ENCODE measurements at places on chromosomes 13 and 19.

DNA sequence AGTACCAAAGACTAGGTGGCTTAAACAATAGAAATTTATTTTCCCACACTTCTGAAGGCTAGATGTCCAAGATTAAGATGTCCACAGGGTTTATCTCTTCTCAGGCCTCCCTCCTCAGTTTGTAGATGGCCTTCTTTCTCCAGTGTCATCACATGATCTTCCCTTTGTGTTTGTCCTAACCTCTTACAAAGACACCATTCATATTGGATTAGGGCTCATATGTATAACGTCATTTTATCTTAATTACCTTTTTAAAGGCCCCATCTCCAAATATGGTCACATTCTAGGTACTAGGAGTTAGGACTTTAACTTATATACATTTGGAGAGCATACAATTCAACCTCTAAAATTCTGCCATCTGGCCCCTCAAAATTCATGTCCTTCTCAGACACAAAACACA, 34.3 kb downstream of the N4BP2L2 start:
- DNase-seq, result no peak

DNA sequence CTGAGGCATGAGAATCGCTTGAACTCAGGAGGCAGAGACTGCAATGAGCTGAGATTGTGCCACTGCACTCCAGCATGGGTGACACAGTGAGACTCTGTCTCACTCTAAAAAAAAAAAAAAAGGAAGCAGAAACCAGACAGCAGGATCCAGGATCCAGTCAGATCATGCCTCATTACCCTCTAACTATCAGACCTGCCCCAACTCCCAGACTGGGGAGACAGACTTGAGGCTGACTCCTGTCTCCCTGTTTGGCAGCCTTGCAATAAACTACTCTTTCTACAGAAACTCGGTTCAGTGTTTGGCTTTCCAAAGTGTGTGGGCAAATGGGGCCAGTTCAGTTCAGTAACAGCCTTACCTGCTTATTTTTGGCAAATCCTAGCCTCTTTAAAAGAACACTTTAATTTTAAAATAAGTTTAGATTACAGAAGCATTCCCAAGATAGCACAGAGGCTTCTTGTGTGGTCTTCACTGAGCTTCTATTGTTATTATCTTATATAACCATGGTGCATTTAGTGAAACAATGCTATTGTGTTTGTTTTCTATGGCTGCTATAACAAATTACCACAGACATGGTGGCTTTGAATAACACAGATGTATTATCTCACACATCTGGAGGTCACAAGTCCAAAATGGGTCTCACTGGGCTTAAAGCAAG, 18.5 kb downstream of the RASL11A start:
- no peak for DNase-seq

GRCh38 chr13:44464471-44464870, 90.8 kb downstream of the SERP2 start:
- no peak for DNase-seq

GRCh38 chr19:32828643-32829344, 40.8 kb downstream of the SLC7A9 start:
- no peak for DNase-seq

GRCh38 chr19:4633140-4633967, 6.0 kb upstream of the TNFAIP8L1 start:
- DNase-seq, result no peak

DNA sequence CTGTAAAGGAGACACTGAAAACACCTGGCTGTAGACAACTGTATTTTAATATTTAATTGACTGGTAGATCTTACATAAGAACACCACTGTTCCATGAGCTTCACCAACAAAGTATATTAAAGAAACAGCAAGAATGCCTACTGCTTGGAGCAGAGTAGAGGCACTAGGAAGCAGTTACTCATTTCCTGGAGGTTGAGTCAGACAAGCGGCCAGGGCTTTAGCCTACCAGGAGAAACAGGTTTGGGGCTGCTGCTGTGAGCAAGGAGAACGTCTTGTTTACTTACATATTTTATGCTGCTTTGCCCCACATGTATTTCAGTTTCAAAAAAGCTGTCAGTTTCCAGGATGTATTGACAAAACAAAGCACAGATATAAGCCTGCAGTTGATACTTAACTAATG, 33.4 kb downstream of the ALG5 start:
- no peak for DNase-seq

GRCh38 chr19:33449799-33450198, 71.8 kb downstream of the PEPD start:
- DNase-seq, result no peak

DNA sequence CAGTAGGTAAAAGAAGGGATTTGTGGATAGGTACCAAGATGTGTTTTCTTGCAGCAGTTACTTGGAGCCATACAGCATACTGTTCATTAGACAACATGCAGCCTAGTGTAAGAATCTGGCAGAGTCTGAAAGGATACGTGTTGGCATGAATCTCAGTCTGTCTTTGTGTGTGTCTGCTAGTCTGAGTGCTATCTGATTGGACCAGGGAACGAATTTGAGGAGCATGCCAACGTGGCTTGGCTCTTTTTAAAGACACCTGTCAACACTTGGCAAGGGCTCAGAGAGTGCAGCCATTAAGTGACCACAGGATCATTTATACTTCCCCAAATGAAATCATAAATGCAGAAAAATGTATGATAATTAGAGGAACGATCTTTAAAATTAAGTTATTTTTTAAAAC, 27.6 kb upstream of the ATXN8OS start:
- no peak for DNase-seq

DNA sequence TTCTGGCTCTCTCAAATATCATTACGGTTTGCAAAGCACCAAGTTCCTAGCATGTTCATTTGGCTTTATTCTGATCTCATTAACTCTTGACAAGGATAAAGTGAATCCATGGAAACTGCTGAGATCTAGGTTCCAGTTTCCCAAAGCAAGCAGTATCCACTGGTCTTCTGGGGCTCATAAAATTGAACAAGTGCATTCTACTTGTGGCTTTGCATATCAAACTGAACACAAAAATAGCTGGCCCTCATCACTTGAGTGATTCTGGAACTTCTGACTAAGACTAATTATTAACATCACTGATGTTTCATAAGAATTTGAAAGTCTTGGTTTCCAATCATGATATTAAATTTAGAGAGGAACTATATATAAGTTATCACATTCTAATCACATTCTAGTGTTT, 6.3 kb upstream of the KCTD12 start:
- DNase-seq, result no peak

DNA sequence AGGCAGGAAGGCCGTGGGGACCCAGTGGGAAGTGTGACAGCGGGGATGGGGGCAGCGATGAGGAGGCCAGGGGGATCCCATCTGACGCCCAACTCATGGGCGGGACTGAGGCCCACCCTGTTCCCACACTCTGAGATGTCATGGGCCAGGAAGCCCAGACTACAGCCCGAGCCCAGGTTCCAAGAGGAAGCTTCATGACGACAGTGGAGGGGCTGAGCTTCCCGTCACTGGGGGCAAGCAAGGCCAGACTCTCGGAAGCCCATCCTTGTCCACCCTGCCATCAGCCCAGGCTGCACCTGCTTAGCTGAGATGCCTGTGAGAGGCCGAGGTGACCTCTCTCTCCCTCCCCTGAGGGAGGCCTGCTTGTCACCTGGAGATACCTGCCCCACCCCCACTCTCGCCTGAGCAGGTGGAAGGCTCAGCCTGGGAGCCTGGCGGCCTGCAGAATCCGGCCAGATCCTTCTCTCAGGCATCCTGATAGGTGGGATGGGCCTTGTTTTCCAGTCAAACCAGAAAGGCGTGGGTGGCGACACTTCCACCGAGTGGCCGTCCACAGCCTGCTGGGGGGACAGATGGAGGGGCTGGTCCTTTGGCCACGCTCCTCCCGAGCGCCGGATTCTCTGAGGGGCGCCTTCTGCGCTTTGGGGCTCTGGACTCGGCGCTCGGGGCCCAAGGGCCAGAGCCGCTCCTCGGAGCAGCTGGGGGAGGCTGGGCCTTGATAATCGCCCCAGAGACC, 4.8 kb downstream of the ZBTB7A start:
- no peak for DNase-seq
